ENCODE measurements at places on chromosomes 7 and 10.

- DNase-seq: no peak
These were observed 284.6 kb downstream of the RPS24 start for GRCh38 chr10:78318305-78318704.

DNA sequence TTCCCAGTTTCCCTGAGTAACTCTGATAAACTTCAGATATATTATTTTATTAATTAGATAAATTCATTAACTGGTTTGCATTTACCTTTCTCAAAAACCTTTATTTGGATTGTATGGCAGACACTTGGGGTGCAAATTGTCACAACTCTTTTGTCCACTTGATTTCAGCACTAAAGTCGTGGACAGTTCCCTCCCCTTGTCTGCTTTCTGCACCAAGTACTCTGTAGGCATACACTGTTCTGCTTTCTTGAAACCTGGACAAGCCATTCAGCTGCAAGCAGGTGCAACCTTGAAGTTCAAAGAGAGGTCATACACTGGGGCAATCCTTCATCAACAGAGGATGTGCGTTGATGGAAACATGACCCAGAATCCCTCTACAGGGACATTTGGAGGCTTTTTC, 162.9 kb downstream of the ARL5B start:
- DNase-seq: no peak

GRCh38 chr10:98919899-98920298, 315.8 kb downstream of the HPSE2 start:
- DNase-seq: no peak

DNA sequence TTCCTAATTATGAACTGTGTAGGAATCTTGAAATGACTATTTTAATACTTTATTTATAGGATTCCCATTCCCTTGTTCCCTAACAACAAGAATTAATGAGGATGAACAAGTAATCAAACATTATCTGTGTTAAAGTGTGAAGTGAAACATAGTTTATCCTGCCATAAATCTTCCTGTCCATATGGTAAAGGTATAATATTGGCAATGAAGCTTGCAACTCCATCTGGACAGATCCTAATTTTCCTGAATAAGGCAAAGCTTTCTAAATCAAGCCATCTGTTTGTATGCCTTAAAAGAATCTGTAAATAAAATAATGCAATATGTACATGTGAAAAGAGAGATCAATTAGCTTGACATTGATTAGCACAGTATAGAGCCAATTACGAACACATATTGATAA, 529.0 kb downstream of the ANKRD7 start:
- no peak for DNase-seq

- no peak for DNase-seq
These were observed 28.1 kb upstream of the ELN start for GRCh38 chr7:73999664-74000435.

GRCh38 chr7:47792521-47793121, 155.6 kb downstream of the PKD1L1 start:
- no peak for DNase-seq

DNA sequence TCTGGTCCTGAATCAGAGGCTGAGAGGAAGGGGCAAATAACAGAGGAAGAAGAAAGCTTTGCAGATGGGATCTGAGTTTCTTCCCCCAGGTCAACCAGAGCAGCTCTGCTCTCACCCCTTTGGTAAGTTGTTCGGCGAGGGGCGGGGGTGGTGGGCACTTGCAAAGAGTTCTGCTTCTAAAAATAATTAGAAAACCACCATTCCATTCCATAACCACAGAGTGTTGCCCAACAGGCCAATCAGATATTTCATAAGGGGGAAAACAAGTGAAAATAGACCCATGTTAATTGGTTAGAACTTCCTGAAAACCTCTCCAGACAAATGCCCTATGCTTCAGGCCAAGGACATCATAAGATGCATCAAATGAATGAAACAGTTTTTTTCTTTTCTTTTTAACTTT, 43.6 kb upstream of the R3HCC1L start:
- DNase-seq: no peak

DNA sequence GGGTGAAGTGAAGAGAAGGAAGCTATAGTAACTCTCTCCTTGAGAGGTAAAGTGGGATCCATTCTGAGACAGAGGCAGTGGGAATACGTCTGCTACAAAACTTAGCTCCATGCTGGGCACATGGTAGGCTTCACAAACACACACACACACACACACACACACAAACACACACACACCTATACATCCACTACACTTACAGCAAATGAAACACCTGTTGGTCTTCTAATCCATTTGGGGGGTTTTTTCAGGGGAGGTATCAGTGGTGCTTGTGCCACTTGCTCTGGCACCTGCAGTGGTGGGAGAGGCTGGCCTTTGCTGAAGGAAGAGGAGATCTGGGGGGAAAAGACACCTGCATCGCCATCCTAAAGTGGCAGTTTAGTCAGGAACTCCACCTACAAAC, 14.5 kb downstream of the SEC31B start:
- DNase-seq: no peak

- DNase-seq: no peak
These were observed 3.1 kb downstream of the CYP2W1 start for GRCh38 chr7:985915-986741.

DNA sequence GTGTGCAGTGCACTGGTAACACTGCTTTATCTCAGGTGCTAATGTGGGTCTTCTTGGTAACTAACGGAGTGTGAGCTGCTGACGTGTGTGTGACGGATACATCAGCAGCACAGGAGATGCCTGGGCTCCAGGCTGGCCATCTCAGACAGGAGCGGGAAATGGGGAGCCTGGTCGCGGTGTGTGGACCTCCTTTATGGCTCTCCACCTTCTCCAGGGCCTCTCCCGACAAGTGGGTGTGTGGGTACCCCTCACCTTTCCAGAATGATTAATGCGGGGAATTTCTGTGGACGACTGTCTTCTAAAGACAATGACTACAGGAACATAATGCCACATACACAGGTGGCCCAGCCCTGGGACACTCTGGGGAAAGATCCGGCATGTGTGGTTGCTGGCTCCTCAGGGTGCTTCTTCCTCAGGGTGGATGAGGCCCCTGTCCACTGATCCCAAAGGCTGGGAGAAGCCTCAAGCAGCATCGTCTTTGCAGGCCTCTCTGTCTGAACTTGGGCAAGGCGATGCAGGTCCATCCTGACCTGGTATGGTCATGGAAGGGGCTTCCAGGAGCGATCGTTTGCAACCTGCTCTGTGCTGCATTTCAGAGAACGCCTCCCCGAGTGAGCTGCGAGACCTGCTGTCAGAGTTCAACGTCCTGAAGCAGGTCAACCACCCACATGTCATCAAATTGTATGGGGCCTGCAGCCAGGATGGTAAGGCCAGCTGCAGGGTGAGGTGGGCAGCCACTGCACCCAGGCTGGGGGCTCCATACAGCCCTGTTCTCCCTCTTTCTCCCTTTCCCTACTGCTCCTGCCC, 20.3 kb upstream of the CSGALNACT2 start:
- no peak for DNase-seq

GRCh38 chr7:9945857-9946256, 1027.8 kb upstream of the PHF14 start:
- DNase-seq: no peak

- DNase-seq: no peak
These were observed 7.6 kb downstream of the LRIT2 start for GRCh38 chr10:84217746-84218145.

GRCh38 chr10:31157123-31158010, 125.7 kb upstream of the ZNF438 start:
- no peak for DNase-seq

DNA sequence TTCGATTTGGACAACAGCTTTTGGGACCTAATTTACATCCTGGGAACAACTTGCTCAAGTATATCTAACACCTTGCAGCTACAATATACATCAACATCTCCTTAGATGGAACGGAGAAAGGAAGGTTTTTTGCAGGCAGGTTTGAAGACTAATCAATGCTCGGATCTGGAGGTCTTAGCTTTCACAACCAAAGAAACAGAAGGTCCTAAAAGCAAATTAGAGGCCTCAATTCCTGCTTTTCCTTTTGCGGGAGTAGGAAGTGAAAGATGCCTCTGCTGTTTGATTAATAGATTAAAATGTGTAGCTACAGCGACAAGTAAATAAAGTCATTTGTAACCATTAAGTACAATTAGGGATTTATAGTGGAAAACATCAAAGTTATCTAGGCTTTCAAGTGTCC, 3.7 kb upstream of the SP8 start:
- DNase-seq: no peak

GRCh38 chr7:118862740-118863139, 638.2 kb downstream of the ANKRD7 start:
- no peak for DNase-seq

GRCh38 chr7:6675807-6676405, 30.8 kb downstream of the ZNF12 start:
- DNase-seq: no peak

DNA sequence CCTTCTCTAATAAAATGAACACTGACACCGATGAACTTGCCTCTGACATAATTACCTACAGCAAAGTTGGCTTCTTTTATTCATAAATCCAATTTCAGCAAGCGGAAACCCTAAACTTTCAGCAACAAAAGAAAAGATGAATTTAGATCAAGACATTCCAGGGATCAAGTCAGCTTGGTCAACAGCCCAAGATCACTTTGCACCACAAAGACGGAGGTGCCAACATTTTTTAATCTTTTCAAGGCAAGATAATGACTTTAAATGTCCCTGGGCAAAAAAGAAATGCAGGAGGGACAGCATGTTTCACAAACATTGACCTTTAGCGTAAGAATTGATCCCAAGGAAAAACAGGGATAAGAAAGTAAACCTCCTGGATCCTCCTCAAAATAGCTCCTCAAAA, 636.9 kb downstream of the PARD3 start:
- no peak for DNase-seq

- DNase-seq: no peak
These were observed 58.5 kb downstream of the HSPA12A start for GRCh38 chr10:116683821-116684220.

DNA sequence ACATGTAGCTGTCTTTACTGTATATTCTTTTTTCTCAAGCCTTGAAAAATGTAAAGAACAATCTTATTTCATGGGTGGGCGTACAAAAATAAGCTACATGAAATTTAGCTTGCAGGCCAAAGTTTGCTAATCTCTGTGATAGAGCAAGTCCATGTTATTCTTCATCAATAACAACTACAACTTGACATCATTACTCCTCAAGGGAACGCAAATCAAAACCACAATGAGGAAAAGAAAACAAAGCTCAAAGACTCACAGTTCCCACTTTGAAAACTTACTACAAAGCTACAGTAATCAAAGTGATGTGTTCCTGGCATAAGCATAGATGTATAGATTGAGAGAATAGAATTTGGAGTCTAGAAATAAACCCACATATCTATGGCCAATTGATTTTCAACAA, 62.5 kb downstream of the GNA12 start:
- no peak for DNase-seq

GRCh38 chr10:4006051-4006450, 221.0 kb upstream of the KLF6 start:
- DNase-seq: no peak

GRCh38 chr10:36278176-36278575, 636.1 kb upstream of the FZD8 start:
- DNase-seq: no peak

DNA sequence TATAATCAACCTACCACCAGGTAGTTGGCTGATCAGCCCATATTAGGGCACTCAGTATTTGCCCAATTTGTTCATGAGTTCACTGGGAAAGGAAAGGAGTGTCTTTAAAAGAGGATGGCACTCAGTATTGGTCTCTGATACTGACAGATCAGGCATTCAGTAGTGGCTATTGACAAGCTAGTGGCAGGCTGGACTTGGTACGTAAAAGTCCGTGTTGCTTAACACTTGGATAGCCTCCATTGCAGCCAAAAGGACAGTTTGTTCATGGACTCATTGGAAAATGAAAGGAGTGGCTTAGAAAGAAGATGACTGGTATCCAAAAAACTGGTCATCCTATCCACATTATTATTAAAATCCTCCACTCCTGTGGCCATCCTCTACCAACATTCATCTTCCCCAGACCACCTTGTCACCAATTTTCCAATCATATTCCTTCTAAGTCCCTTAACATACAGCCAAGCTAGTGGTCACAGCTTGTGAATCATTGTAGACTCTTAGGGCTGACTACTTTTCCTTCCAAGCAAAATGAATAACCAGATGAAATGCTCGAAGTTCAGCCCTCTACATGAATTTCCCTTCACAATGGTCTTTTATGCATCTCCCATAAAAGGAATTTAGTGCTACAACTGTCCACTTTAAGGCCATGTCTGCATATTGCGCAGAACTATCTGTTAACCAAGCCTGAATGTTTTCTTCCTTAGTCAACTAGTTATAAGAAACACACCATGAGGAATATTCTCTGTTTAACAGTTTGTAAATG, 78.6 kb upstream of the MAGI2 start:
- DNase-seq: no peak

- DNase-seq: no peak
These were observed 34.3 kb downstream of the MYL10 start for GRCh38 chr7:101594790-101595189.

DNA sequence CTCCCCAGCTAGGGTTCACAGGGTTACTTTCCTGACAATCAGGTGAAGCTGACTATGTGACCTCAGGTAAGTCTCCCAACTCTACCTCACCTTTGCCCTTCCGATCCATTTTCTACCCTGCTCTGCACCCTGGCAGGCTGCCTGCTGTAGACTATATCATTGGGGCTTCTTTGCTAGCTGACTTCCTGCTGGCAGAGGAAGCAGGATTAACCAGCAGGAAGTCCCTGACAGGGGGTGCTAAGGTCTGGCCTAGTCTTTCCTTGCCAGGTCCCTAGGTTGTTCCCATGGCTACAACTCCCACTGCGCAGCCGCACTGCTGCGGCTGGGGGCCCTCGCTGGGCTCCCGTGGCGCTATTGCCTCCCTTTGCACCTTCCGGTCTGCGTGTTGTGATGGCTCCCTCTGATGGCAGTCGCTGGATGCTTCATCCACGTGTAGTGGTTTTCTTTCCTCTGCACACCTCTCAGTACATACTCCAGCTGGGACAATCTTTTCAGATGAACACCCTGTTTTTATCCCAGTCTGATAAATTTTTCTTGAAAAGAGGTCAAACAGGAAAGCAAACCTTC, 365.9 kb downstream of the REEP3 start:
- DNase-seq: no peak

- DNase-seq: peak; percentile 81
These were observed at the start of gene SKIDA1 for GRCh38 chr10:21525367-21526187. Gene SKIDA1 (minus strand): TSS chr10:21525682. CDS start chr10:21517822, 7,860 bp downstream.

- no peak for DNase-seq
These were observed 417.5 kb upstream of the MGMT start for GRCh38 chr10:129049501-129049900.

GRCh38 chr10:35950226-35950625, 308.1 kb upstream of the FZD8 start:
- DNase-seq: no peak

GRCh38 chr7:83077328-83077727, 85.4 kb downstream of the PCLO start:
- no peak for DNase-seq

GRCh38 chr10:29189256-29189655, 99.6 kb upstream of the LYZL1 start:
- DNase-seq: no peak

DNA sequence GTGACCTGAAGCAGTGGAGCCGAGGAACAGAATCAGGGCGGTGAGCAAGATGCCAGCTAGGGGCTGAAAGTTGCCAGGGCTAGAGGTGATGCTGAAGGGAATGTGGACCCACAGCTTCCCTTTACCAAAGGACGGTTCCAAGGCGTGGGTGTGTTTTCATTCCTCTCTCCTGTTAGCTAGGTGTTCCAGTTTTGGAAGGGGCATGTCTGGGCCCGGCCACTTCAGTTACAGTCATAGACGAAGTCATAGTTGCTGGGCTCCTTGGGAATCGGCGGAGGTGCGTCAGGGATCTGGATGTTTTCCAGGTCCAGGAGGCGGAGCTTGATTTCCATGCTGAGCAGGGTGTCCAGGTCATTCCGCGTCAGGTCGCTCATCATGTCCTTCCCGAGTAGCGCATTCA, 131.0 kb upstream of the AOAH start:
- DNase-seq: no peak

GRCh38 chr7:73722785-73723184, 3.3 kb upstream of the STX1A start:
- DNase-seq: no peak

Measured in HuH-7.5 (cell line).